Peyer's patch (tissue), 4 donors: ENCODE measurements at places on chromosomes 1 and 21.
A peak's percentile ranks its signal among the peaks of the same experiment; 100 is the strongest.

- H3K4me3 ChIP-seq = no peak overlapping the region
- H3K27ac ChIP-seq = no peak overlapping the region
- no peaks in the 10 kb centered on the region for H3K4me1 ChIP-seq
- DNase-seq = no peak
- no peaks in the 10 kb centered on the region for H3K36me3 ChIP-seq
Observed at GRCh38 chr1:242468784-242469183, 55.7 kb downstream of the PLD5 start.

GRCh38 chr1:230501849-230502248 lies 75.7 kb upstream of the PGBD5 start:
- no peaks in the 10 kb centered on the region for H3K36me3 ChIP-seq
- no peaks in the 10 kb centered on the region for H3K27me3 ChIP-seq
- DNase-seq = no peak
- H3K27ac ChIP-seq = no peak overlapping the region
- no peaks in the 10 kb centered on the region for H3K4me1 ChIP-seq

GRCh38 chr1:16146279-16147155 lies 9.4 kb downstream of the EPHA2 start:
- H3K27ac ChIP-seq = peak overlapping the region; percentile 76
- peak overlapping the region; percentile 43 for H3K4me3 ChIP-seq
- peaks cover 11% of the 10 kb centered on the region for H3K4me1 ChIP-seq
- H3K36me3 ChIP-seq = no peaks in the 10 kb centered on the region
- H3K27me3 ChIP-seq = no peaks in the 10 kb centered on the region

DNA sequence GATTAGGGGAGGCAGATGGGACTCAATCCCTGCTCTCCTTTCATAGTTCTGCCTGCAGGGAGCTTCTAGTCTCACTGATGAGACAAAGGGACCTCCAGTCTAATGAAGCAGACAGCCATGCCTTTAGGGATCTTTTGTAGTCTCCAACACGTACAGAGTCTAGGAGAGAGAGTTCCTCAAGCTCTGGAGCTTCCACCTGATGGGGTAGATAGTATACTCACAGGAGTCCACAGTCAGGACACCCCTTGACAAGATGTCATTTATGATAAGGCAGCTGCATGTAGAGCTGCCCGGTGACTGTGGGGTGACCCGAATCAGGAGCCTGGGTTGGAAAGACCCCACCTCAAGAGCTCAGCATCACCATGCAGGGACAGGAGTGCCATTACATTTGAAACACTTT lies 55.3 kb upstream of the CNTN2 start:
- no peak overlapping the region for H3K27ac ChIP-seq
- no peak for DNase-seq
- no peaks in the 10 kb centered on the region for H3K4me1 ChIP-seq
- no peaks in the 10 kb centered on the region for H3K36me3 ChIP-seq

- no peaks in the 10 kb centered on the region for H3K4me1 ChIP-seq
- no peaks in the 10 kb centered on the region for H3K27me3 ChIP-seq
- H3K27ac ChIP-seq = no peak overlapping the region
- no peaks in the 10 kb centered on the region for H3K36me3 ChIP-seq
- DNase-seq = no peak
Observed at GRCh38 chr1:196640976-196641375, 10.9 kb upstream of the CFH start.

DNA sequence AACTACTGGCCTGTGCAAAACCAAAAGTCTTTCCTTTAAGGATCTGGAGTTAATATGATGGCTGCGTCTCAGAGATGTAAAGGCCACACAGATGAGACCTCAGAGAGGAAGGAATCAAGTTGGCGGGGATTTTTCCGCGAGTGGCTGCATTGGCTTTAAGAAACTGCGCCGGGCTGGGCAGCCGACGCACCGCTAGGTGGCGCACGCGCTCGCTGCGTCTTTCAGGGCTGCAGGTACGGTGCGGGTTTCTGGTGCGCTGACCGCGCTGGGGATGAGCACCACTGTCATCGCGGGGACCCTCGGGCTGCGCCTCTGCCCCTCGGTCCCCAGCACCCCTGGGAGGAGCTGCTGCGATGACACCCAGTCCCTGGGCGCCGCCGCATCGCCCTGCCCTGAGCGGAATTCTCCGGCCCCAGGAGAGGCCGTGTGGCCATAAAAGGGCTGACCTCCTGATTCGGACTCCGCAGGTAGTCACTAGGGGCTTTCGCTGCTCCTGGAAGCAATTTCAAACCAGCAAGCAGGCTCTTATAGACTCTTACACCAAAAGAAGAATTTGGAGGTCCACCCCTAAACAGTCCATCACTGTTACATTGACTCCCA lies 241.0 kb downstream of the KCNJ6 start:
- no peaks in the 10 kb centered on the region for H3K4me1 ChIP-seq
- H3K27me3 ChIP-seq = no peaks in the 10 kb centered on the region
- H3K4me3 ChIP-seq = no peak overlapping the region
- DNase-seq = peak; percentile 76
- no peaks in the 10 kb centered on the region for H3K36me3 ChIP-seq

GRCh38 chr21:40015818-40016217 lies 148.6 kb downstream of the PCP4 start:
- no peaks in the 10 kb centered on the region for H3K4me1 ChIP-seq
- no peak overlapping the region for H3K27ac ChIP-seq
- no peaks in the 10 kb centered on the region for H3K36me3 ChIP-seq
- H3K4me3 ChIP-seq = no peak overlapping the region
- no peaks in the 10 kb centered on the region for H3K27me3 ChIP-seq

- no peaks in the 10 kb centered on the region for H3K27me3 ChIP-seq
- H3K4me3 ChIP-seq = no peak overlapping the region
- no peak for DNase-seq
- H3K36me3 ChIP-seq = no peaks in the 10 kb centered on the region
- H3K27ac ChIP-seq = no peak overlapping the region
Observed at GRCh38 chr1:161267321-161267720, 8.8 kb downstream of the PCP4L1 start.

DNA sequence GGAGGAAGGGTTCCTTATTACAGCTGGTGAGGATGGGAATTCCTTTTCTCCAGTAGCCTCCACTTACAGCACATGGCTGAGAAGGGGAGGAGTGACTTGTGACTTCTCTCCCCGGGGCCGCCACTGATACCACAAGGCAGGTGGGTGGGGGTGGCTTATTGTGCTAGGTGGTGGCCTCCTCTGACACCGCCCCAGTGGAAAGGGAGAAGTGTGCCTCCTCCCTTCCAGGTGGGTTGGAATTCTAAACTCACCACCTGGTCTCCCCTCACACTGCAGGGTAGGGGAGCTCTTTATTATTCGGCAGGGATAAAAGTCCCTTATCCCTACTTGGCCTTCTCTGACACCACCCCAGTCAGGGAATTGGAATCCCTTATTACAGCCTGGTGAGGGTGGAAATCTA lies 89.5 kb downstream of the CCDC30 start:
- H3K27ac ChIP-seq = no peak overlapping the region
- DNase-seq = no peak
- H3K27me3 ChIP-seq = no peaks in the 10 kb centered on the region
- no peaks in the 10 kb centered on the region for H3K36me3 ChIP-seq

GRCh38 chr21:27807596-27807995 lies 840.7 kb upstream of the ADAMTS5 start:
- no peak overlapping the region for H3K4me3 ChIP-seq
- no peaks in the 10 kb centered on the region for H3K36me3 ChIP-seq
- H3K27me3 ChIP-seq = no peaks in the 10 kb centered on the region

GRCh38 chr1:178530037-178530402 lies 17.1 kb downstream of the TEX35 start:
- no peak overlapping the region for H3K4me3 ChIP-seq
- H3K27me3 ChIP-seq = no peaks in the 10 kb centered on the region
- no peaks in the 10 kb centered on the region for H3K4me1 ChIP-seq
- no peaks in the 10 kb centered on the region for H3K36me3 ChIP-seq
- peak; percentile 81 for DNase-seq

GRCh38 chr1:28893403-28894102 lies 20.8 kb upstream of the EPB41 start:
- no peaks in the 10 kb centered on the region for H3K27me3 ChIP-seq
- no peaks in the 10 kb centered on the region for H3K4me1 ChIP-seq
- DNase-seq = no peak
- no peak overlapping the region for H3K27ac ChIP-seq
- no peaks in the 10 kb centered on the region for H3K36me3 ChIP-seq
